ENCODE measurements at places on chromosomes 7 and 10.

DNA sequence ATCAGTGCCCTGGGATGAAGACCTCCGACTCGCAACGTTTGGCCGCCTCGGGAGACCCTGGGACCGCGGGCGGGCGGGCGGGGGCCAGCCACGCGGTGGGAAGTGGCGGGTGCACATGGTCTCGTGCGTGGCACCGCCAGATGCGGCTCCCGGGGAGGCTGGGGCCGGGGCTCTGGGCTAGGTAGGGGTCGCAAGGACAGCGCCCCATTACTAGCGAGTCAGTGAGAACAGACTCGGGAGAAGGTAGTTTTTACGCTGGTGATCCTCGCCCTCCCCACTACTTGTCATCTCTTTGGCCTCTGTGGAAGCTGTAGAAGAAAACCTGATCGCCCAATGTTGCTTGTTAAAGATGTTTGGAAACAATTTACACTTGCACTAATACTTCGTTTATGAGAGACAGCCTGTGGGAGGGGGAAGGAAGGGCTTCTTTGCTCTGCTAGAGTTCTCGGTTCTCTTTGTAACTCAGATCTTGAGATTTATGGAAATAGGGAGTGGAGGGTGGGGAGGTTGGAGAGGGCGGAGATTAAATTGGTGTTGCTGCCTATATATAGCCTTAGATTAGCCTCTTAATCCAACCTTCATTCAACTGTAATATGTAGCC is 591 bp downstream of the BZW2 start:
- peak; percentile 14 for ATAC-seq

DNA sequence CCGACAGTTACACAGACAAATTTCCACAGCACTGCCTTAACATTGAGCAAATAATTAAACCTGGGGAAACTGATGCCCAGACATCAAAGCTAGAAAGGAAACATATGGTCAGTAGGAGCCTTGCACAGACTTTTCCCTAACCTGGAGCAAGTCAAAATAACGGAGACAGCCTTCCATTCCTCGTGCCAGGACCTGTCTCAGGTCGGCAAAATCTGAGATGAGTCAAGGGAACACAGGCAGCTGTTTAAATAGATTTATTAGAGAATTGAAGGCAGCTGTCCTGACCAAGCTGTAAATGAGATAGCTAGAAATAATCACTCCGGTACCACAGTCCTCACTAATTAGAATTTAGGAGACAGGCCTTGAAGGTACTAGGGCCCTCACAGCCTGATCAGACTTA is 81.2 kb downstream of the RAMP3 start:
- no peak for ATAC-seq

DNA sequence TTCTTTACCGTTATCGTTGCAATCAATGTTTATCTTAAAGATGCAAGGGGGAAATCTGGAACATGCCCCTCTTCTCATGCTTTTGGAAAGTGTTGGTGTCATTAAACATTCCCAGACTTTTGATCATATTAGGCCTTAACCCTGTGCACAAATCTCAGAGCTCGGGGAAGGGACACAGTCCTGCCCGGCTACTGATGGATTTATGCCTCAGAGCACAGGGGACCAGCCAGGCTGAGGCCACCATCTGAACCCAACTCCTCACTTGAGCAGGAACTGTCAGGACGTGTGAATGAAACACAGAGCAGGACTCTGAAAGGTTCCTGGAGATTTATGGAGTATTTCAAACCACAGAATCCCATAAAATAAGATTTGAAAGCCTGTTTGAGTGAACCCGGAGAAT is 132.0 kb upstream of the CXCL12 start:
- no peak for ATAC-seq

DNA sequence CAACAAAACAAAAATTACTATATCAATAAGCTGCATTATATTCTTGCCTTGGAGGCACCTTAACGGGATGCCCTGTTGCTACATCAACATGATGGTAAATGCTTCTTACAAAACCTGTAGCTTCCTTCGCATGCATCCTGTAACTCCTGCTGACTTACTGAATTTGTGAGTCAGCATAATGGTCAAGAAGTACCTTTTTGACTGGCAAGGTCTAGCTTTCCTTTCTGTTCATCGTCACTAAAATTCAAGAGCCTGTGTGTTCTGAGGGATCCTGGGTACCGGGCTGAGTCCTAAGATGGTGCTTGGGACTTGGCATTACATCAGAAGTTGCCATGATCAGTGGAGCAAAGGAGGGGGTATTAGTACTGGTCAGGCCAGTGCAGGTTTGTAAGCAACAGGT is 4.9 kb downstream of the PFKFB3 start:
- no peak for ATAC-seq

GRCh38 chr10:126787201-126787600 is 116.7 kb upstream of the C10orf90 start:
- no peak for ATAC-seq

DNA sequence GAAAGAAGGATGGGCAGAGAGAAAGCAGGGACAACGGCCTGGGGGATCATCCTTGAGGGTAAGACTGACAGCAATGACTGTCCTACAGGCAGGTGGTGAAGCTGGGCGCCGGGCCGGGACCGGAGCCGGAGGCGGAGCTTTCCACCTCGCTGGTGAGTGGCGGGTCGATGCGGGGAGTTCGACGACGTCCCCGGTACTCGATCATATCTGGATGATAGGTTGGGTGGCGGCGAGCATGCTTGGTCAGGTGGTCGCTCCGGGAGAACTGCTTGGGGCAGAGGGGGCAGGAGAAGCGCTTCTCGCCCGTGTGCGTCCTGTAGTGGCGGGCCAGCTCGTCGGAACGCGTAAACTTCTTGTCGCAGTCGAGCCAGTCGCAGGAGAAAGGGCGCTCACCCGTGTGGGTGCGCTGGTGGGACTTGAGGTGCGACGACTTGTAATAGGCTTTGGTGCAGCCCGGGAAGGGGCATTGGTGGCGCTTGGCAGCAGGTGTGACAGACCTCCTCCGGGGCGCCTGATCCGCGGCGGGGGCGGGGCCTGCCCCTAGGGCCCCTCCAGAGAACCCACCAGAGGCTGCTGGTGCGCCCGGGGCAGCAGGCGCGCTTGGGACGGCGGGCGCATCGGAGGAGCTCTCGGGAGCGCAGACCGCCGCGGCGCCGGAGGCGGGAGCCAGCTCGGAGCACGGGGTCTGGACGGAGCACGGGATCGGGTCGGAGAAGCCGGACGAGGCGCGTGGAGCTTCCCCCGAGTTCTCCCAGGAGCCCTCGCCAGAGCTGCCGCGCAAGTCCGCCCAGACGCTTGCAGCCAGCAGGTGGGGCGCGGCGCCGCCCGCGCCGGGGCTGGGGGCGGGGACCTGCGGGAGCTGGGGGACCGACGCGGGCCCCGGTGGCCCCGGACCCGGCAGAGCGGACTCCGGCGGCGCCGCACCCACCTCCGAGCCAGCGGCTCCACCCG is 752 bp downstream of the KLF14 start:
- ATAC-seq, result peak; percentile 67

DNA sequence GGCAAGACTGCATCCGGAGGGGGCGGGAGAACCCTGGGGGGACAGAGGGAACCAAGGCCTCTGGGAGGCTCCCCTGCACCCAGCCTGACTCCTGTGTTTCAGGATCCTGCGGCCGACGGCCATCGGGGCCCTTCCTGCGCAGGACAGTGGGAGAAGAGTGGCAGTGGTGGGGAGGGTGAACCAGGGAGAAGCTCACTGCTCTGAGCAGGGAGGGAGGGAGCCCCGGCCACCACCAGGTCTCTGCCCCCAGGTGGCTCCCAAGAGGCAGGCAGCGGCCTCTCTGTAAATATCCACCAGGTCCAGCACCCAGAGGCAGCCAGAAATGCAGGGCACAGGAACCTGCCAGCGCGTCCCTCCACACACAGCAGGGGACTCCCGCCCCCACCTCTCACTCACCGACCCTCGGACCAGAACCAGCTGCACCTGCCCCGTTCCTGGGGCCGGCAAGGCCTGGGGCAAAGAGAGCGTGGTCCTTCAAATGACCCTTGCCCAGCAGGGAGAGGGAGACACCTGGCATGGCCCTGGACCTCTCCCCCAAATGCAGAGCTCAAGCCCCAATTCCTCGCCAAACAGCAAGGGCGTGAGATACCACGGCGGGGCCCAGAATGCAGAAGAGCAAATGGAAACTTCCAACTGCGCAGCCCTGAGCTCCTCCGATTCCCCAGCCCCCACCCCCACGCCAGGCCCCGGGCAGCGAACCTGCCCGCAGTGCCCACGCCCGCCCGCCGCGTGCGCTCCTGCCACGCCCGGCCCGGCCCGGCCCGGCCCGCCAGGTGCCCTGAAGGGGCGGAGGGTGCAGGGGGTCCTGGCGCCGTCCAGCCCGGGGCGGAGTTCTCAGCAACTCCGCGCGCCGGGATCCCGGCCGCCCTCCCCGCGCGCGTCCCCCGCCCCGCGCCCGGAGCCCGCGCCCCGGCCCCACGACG is 805 bp downstream of the RASGEF1A start:
- ATAC-seq, result peak; percentile 59

GRCh38 chr7:150937848-150938561 is 40.1 kb downstream of the KCNH2 start:
- ATAC-seq, result peak; percentile 16

GRCh38 chr10:31593124-31593523 is 274.1 kb downstream of the ZEB1 start:
- ATAC-seq, result no peak

DNA sequence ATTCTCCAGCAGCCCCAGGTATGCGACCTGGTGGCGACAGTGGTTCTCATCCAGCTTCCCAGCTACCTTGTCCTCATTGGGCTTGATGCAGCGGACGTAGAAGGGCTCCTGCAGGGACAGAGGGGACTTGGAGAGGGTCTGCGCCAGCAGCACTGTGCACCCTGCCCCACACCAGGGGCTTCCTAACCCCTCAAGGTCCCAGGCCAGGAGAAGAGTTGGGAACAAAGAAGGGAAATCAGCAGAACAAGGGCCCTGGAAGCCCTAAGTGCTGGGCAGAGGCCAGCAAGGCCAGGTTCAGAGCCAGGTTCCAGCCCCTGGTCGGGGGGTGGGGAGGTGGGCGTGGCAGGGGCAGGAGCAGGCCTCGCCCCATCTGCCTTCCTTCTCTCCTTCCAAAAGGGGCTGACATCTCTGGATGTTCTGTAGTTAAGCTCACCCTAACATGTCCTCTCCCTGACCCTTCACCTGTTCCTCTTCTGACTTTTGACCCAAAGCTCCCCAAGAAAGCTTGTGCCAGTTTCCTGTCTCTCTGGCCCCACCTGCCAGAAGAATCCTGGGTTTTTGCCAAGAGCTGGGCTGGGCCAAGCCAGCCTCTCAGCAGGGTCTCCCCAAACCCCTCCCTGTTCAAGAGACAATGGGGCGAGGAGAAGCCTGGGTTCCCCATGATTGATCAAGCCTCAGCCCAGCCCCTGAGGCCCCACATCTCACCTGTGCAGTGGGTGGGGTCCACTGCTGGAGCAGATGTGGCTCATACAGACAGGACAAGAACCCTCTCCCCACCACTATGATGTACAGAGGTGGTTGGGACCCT is 11.9 kb downstream of the MYO1G start:
- ATAC-seq, result no peak

- no peak for ATAC-seq
These were observed 13.7 kb downstream of the MYL10 start for GRCh38 chr7:101615446-101615845.

DNA sequence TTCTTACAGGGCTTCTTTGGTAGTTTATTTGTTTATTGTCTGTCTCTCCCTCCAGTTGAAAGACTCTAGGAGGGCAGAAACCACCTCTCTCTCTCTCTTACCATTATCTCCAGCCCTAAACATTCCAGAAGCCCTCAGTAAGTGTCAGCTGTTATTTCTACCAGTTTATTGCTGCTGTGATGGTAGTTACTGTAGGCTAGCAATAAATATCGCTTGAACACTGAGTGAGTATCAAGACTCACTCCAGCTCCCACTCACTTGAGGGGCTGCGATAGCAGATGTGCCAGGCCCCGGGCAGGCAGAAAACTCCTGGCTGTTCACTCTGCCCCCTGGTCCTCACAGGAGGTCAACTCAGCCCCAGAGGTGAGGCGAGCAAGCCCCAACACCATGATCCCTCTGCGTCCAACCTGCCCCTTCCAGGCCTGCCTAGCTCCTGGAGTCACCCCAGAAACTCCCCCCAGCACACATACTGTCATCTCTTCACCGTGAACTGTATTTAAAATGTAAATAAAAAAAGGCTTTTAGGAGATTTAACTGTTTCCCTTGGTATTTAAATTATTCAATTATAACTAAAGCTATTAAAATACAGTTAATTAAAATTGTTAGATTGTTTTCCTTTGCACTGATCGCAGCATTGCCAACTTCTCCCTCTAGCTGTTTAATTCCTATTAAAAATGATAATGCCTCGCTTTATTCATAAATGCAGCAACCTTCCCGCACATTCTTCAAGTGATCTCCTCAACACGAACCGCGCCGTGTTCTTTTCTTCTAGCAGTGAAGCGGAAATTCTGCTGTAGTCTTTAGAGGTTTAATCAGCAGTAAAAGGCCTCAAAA is 321.1 kb upstream of the ZMIZ1 start:
- no peak for ATAC-seq

Data from SK-N-SH treated with all-trans-retinoic acid at 6 μM for 48 hours (cell line).